ENCODE measurements at places on chromosomes 6 and 20. TPM values are rescaled to one million over a fixed set of nuclear protein-coding genes. Genes with fewer than 3 reads are reported as not detected.

Gene HLA-DQA1
- total RNA-seq, result 0.81 TPM

DNA sequence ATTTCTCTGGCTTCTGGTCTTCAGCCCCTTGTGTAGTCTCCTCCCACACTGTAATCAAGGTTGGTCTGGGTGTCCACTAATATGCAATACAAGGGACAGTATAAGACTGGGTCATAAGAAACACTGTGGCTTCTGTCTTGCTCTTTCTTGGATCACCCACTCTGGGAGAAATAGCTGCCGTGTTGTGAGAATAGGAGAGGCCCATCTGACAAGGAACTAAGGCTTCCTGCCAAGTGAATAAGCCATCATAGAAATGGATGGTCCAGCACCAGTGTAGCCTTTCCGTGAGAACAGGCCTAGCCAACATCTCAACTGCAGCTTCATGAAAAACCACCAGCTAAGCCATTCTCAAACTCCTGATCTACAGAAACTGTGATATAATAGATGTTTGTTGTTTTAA lies 23.3 kb downstream of the BAG2 start:
- H3K4me3 ChIP-seq, result no peak overlapping the region
- H3K27ac ChIP-seq, result no peak overlapping the region
- peaks cover 8% of the 10 kb centered on the region for H3K36me3 ChIP-seq
- no peak for DNase-seq
- H3K4me1 ChIP-seq, result no peaks in the 10 kb centered on the region

DNA sequence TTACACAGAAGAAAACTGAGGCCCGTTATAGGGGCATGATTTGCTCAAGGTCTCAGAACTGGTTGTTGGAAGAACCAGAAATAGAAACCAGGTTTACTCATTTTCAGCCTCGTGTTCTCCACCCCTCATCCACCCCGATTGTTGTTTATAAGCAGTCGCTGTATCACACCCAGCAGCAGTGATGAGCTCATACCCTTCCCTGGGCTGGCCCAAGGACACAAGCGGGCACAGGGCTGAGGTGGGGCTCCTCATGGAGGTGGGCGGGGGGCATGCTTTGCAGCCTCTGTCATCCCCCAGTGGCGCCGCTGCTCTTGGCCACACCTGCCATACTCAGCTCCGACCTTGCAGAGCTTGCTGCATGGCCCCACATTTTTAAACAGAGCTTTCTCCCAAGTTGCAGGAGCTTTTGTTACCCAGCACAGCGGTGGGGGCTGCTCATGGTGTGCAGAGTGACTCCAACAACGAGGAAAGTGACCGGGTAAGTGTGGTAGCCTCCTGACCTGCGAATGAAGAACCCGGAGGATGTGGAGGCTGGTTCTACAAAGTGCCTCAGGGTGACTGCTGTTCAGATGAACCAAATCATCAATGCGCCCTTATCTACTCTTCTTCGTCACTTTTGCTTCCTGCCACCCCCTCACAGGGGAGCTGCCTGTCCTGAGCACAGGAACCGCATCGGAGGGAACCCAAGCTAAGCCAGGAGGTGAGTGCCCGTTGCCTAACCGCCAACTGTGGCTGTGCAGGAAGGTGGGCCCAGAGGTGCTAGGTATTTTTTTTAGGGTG lies 43.6 kb upstream of the NKX2-2 start:
- no peak overlapping the region for H3K27ac ChIP-seq
- peak; percentile 40 for DNase-seq
- peaks cover 39% of the 10 kb centered on the region for H3K4me1 ChIP-seq
- no peaks in the 10 kb centered on the region for H3K27me3 ChIP-seq
- H3K4me3 ChIP-seq, result peak overlapping the region; percentile 35

DNA sequence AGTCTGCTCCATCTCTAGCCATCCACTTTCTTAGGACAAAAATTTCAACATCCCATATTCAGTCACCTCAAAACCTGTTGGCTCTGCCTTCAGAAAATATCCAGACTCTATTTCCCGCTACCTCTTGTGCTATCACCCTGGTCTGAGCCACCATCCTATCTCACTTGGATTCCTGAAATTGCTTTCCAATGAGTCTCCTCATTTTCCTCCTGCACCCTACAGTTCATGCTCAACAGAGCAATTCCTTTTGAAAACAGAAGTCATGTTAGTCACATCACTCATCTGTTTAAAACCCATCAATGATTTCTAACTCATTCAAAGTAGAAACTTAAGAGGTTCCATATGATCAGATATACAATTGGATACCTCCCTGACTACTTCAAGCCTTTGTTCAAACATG lies 229.9 kb downstream of the ADGRG6 start:
- no peak overlapping the region for H3K4me3 ChIP-seq
- peaks cover 6% of the 10 kb centered on the region for H3K36me3 ChIP-seq
- no peak overlapping the region for H3K27ac ChIP-seq
- no peaks in the 10 kb centered on the region for H3K27me3 ChIP-seq
- no peaks in the 10 kb centered on the region for H3K4me1 ChIP-seq

- H3K4me1 ChIP-seq, result peaks cover 25% of the 10 kb centered on the region
- DNase-seq, result no peak
- no peak overlapping the region for H3K27ac ChIP-seq
- no peaks in the 10 kb centered on the region for H3K27me3 ChIP-seq
- H3K4me3 ChIP-seq, result no peak overlapping the region
Measured at GRCh38 chr20:48733296-48733790, 94.5 kb downstream of the PREX1 start.

All from activated naive CD4-positive, alpha-beta T cell treated with anti-CD3 and anti-CD28 coated beads for 36 hours (primary cell).